ENCODE measurements at places on chromosomes 13 and 19. TPM values are rescaled to one million over a fixed set of nuclear protein-coding genes. Genes with fewer than 3 reads are reported as not detected.

The BBC3 gene
- 3.6 TPM for total RNA-seq

The CGB2 gene
- total RNA-seq: not detected

The GPC5 gene
- total RNA-seq: 5.7 TPM

The PSG3 gene
- total RNA-seq: not detected

Measured in tibial nerve (tissue), 4 donors.